Activated T-helper 1 cell treated with anti-CD3 and anti-CD28 coated beads, Interleukin-12 subunit alpha, Interleukin-12 subunit beta, Interleukin-2, Interleukin-4 antibody, amounts not matched to agents 30 ng/mL and 10 ng/mL and 1 ng/mL, durations not matched to agents 14 hours and 24 hours and 36 hours (primary cell): ENCODE measurements at places on chromosomes 6 and 20.

GRCh38 chr20:25188218-25188617, 7.3 kb upstream of the ENTPD6 start:
- DNase-seq, result no peak

DNA sequence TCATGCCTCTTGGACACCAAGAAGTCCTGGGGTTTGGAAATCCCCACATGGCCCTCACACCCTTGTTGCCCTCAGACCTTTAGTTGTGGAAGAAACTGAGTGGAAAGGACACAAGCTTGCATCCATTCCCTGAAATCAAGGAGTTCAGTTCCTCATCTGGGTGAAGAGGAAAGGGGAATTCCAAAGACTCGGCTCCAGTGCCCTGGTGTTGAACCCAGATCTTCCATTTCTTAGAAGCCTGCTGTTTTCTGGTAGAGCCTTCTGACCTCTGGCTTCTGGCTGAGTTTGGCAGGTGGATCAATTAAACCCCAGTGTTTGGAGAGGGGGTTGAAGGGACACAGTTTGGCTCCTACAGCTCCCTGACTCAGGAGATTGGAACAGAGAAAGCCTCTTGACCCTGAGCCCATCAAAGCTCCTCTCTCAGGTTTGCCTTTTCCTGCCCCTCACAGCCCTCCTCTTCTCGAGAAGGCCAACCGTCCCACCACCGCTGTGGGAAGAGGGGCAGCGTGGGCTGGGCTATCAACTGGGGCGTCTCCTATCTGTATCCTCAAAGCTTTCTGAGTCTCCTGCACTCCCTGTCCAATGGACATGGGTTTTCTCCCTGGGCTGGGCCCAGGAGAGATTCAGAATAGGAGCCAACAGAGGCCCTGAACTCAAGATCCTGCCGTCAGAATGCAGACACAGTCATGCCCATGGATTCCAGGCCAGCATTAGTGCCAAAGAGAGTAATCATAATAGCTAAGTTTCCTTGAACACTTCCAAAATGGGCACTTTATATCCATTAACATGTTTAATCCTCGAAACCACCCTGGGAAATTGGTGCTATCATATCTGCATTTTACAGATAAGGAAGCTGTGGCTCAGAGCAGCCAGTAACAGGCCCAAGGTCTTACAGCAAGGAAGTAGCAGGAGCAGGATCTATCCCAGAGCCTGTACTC, 146.2 kb downstream of the VEGFA start:
- no peak for DNase-seq

- DNase-seq, result no peak
These were observed 64.4 kb upstream of the PLEKHG1 start for GRCh38 chr6:150535151-150535804.

- no peak for DNase-seq
These were observed 68.4 kb downstream of the RPP40 start for GRCh38 chr6:4935486-4935885.
